Common myeloid progenitor, CD34-positive (primary cell): ENCODE measurements at places on chromosomes 2 and 18.

GRCh38 chr2:136645236-136645828, 120.0 kb upstream of the THSD7B start:
- no peak overlapping the region for H3K27ac ChIP-seq
- DNase-seq: no peak
- no peak overlapping the region for H3K4me3 ChIP-seq
- H3K27me3 ChIP-seq: no peaks in the 10 kb centered on the region

GRCh38 chr18:58466636-58467205, 162.2 kb downstream of the ALPK2 start:
- no peak overlapping the region for H3K4me3 ChIP-seq
- H3K36me3 ChIP-seq: no peaks in the 10 kb centered on the region
- no peak for DNase-seq
- H3K27ac ChIP-seq: no peak overlapping the region

DNA sequence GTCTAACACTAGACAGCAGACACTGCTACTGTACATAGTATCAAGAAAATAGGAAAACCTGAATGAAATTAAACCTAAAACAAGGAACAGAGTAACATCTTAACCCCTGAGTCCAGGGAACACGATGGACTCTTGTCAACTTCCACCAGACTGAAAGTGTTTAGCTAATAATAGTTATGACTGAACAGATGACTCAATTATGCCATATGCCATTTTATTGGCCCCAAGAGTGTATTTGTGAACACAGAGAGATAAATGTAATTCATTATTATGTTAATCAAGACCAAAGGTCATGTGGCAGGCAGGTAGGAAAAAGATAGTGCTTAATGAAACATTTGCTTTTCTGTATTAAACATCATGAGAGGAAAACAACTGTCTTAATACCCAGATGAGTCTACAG, 58.0 kb downstream of the NYAP2 start:
- H3K36me3 ChIP-seq: no peaks in the 10 kb centered on the region
- H3K27me3 ChIP-seq: no peaks in the 10 kb centered on the region
- no peak overlapping the region for H3K27ac ChIP-seq
- no peak for DNase-seq
- no peaks in the 10 kb centered on the region for H3K4me1 ChIP-seq
- no peak overlapping the region for H3K4me3 ChIP-seq

DNA sequence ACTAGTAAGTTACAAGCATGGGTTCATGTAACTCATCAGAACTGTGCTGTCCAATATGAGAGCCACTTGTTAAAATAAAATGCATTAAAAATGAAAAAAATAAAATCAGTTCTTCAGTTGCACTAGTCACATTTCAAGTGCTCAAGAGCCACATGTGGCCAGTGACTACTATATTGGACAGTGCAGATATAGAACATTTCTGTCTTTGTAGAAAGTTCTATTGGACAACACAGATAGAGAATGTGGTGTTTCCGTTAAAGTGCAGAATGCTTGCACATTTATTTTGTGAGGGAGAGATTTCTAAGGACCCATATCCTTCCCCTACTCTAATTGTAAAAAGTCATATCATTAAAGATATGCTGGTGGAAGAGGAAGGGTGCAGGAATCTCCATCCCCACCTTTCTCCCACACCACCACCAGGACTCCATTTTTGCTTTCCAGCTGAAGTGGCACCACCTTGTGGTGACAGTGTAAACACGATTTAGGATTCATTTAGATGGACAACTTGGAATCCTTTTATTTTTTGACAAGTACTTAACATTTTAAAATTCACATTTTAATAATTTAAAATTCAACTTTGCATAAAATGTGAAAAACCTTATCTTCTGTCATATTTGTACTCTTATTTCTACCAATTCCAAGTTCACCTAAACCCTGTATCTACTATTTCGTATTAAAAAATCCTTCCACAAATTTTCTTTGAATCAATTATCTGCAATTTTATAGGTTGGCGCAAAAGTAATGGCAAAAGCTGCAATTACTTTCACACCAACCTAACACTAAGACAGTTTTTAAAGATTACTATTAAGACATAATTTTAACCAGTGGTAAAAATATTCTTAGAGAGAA, 9.4 kb upstream of the CD302 start:
- no peak overlapping the region for H3K27ac ChIP-seq
- DNase-seq: peak; percentile 77
- peaks cover 5% of the 10 kb centered on the region for H3K36me3 ChIP-seq
- peaks cover 5% of the 10 kb centered on the region for H3K4me1 ChIP-seq

DNA sequence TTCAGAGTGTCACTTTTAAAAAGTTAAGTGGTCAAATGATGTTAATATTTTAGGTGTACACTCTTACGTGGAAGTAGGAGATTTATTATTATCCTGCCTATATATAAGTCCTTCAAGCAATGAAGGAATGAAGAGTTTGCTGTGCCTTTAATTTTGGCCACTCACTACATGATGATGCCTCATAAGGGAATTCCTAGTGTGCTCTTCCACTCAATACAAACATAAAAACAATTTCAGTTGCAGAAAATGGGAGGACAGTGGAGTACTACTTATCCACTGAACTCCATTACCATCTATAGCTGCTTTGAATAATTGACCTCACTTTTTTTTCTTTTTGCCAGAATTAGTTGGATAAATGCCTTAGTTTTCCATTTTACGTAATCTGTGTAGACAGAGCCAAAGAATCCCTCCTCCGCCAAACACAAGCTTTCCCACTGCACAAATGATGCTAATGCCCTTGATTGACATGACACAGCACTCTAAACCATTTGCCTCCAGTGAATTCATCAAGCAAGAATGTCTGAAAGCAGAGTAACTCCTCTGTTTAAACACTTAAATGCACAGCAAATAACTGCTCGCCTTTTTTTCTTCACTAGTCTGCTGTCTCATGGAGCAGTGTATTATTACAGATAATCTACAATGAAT, 751.1 kb upstream of the FANCL start:
- DNase-seq: no peak
- no peak overlapping the region for H3K27ac ChIP-seq
- H3K27me3 ChIP-seq: no peaks in the 10 kb centered on the region
- H3K4me3 ChIP-seq: no peak overlapping the region

DNA sequence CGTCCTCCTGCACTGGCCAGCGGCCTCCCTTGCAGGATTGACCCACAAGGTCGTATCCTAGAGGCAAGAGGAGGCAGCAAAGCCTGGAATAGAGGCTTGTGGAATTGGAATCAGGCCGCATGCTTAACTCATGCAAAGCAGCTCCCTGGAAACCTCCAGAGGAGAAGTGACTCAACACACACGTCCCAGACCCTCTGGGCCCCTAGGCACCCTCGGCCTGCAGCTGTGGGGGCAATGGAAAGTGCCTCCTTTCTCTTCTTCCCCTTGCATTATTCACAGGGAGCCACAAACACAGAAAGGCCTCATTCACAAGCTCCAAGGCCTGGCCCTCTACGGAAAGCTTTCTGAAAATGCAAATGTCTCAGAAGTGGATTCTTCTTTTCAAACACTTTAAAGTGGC, 19.6 kb downstream of the SPATA3 start:
- DNase-seq: no peak
- peaks cover 3% of the 10 kb centered on the region for H3K4me1 ChIP-seq

DNA sequence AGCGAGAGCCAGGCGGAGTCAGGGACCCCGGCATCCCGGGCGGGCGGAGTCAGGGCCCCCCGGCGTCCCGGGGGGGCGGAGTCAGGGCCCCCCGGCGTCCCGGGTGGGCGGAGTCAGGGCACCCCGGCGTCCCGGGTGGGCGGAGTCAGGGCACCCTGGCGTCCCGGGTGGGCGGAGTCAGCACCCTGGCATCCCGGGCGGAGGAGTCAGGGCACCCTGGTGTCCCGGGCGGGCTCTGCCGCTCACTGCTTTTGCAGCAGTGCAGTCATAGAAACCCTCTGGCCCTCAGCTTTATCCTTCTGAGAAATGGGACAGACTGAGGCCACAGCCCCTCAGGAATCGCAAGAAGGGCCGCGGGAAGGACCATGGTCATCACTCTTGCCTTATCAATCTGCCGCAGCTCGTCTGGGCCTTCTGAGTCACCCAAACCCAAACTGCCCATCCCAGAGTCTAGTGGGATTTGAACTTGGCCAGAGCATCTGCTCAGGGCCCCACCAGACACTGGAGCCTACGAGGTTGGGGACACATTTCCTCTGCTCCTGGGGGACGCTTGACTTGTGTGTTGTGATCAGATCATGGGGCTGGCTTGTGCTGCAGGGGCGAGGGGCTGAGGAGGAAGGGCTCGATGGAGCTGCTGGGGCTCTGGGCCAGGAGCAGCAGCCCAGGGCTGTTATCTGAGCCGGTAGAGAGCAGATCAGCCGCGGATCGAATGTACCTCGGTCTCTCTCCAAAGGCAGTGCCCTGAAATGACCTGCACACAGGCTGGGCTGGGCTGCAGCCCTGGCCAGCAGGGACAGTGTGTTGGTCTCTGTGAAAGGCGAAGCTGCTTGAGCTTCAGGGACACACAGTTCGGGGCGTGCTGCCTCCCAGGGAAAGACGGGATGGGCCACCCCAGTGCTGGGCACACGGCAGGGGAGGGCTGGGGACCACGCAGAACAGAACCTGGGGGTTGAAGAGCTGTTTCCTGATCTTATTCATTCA, 290.1 kb upstream of the HDAC4 start:
- H3K27ac ChIP-seq: no peak overlapping the region
- H3K36me3 ChIP-seq: no peaks in the 10 kb centered on the region
- H3K27me3 ChIP-seq: no peaks in the 10 kb centered on the region
- no peak overlapping the region for H3K4me3 ChIP-seq
- no peak for DNase-seq
- no peaks in the 10 kb centered on the region for H3K4me1 ChIP-seq

DNA sequence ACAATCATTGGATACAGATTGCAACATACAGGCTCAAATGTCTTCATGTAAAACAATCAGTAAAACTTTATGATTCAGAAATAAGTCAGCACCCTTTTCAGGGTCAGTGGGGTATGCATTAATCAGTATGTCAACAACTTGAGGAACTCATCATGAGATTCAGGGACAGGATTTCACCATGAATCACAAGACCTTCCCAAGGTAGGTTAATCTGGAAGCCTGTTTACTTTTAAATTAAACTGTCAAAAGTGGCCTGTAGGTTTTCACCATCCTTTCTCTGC, 104.8 kb downstream of the SP100 start:
- no peaks in the 10 kb centered on the region for H3K27me3 ChIP-seq
- DNase-seq: no peak
- no peaks in the 10 kb centered on the region for H3K4me1 ChIP-seq
- H3K36me3 ChIP-seq: peaks cover 3% of the 10 kb centered on the region
- H3K4me3 ChIP-seq: no peak overlapping the region

- DNase-seq: peak; percentile 51
- H3K27me3 ChIP-seq: no peaks in the 10 kb centered on the region
- peaks cover 8% of the 10 kb centered on the region for H3K4me1 ChIP-seq
- no peaks in the 10 kb centered on the region for H3K36me3 ChIP-seq
- H3K27ac ChIP-seq: no peak overlapping the region
Measured at GRCh38 chr2:136025057-136025973, 39.9 kb upstream of the DARS1 start.

- no peaks in the 10 kb centered on the region for H3K36me3 ChIP-seq
- no peak overlapping the region for H3K27ac ChIP-seq
- no peak for DNase-seq
- H3K4me3 ChIP-seq: no peak overlapping the region
Measured at GRCh38 chr2:71629771-71630453, 176.6 kb downstream of the DYSF start.

- peaks cover 38% of the 10 kb centered on the region for H3K4me1 ChIP-seq
- peak; percentile 29 for DNase-seq
- H3K27ac ChIP-seq: peak overlapping the region; percentile 86
- H3K27me3 ChIP-seq: no peaks in the 10 kb centered on the region
- no peaks in the 10 kb centered on the region for H3K36me3 ChIP-seq
Measured at GRCh38 chr2:24489465-24490180, 1.4 kb upstream of the NCOA1 start.

DNA sequence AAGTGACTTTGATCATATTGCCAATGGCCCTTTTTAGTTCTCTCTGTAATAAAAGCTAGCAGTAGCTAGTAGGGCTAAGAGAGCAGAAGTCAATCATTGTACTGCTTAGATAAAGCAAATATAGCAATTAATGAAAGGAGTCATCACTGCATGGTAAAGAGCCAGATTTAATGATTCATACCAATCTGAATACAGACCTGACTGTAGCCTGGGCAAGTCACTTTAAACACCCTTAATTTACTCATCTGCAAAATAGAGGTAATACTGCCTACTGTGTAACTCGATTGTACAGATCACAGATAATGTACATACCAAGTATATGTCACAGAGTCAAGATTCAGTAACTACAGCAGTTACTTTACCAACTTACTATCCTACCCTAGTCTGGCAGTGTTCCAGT, 63.6 kb downstream of the ASXL2 start:
- peaks cover 3% of the 10 kb centered on the region for H3K36me3 ChIP-seq
- no peaks in the 10 kb centered on the region for H3K27me3 ChIP-seq
- DNase-seq: no peak

DNA sequence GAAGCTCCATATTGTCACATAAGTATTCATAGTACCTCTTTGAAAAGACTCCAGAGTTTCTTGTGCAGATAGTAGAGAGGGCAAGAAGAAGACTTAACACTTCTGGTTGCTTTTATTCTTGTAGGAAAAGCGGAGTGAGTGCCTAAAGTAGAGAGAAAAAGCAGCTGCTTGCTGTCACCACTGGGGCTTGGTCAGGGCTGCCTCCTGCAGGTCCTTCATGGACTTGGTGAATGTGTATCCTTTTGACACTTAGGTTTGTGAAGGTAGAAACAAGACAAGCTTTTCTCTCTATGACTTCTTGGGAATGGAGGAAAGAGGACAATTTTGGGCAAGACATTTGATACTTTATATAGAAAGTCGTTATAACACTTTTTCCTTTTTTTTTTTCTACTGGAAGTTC, 312.8 kb upstream of the FANCL start:
- no peaks in the 10 kb centered on the region for H3K4me1 ChIP-seq
- no peak overlapping the region for H3K4me3 ChIP-seq
- no peaks in the 10 kb centered on the region for H3K27me3 ChIP-seq
- no peak overlapping the region for H3K27ac ChIP-seq
- no peak for DNase-seq

DNA sequence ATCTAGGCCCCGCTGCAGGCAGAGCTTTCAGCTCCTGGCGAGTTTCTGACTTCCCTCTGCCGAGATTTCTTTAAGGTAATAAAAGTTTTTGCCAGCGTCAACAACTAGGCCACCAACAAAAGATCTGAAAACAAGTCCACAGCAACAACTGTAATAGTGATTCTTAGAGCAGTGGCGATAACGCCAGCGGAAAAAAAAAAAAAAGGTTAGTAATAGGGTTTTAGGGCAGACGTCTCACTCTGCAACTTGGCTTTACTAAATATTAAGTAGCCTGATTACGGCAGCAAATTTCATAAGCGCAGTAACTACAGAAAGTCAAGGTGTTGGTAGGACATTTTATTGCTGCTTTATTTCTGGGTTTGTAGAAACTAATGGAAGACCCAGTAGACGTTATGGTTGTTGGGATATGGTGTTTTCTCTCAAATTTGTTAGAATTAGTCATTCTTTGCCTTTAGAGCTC, 481 bp downstream of the SLC30A6 start:
- DNase-seq: no peak
- H3K4me1 ChIP-seq: peaks cover 14% of the 10 kb centered on the region
- peaks cover 2% of the 10 kb centered on the region for H3K36me3 ChIP-seq
- H3K4me3 ChIP-seq: peak overlapping the region; percentile 98
- H3K27me3 ChIP-seq: no peaks in the 10 kb centered on the region
- peak overlapping the region; percentile 94 for H3K27ac ChIP-seq

- peak overlapping the region; percentile 96 for H3K4me3 ChIP-seq
- H3K36me3 ChIP-seq: no peaks in the 10 kb centered on the region
- peaks cover 45% of the 10 kb centered on the region for H3K4me1 ChIP-seq
- H3K27me3 ChIP-seq: no peaks in the 10 kb centered on the region
Measured at GRCh38 chr2:68253219-68254068, 1.1 kb upstream of the PPP3R1 start.
